GM12891 (cell line): ENCODE measurements at places on chromosomes 6 and 20.

DNA sequence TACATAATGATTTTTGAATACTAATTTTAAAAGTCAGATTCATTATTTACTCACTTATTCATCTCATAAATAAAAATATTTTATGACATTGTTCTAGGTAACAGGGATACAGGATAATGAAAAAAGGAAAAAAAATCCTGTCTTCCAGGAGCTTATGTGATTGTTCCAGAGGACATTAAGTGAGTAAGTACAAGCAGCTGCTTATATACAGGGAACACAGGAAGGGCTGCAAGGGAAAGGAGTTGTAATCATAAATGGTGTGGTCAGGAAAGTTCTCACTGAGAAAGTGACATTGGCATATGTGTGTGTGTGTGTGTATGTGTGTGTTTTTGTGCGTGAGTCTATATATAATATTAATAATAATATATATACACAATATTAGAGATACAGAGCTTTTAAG, 121.8 kb downstream of the HAO1 start:
- no peak for DNase-seq

- no peak for DNase-seq
These were observed 4.2 kb downstream of the GABRR2 start for GRCh38 chr6:89310929-89311328.

DNA sequence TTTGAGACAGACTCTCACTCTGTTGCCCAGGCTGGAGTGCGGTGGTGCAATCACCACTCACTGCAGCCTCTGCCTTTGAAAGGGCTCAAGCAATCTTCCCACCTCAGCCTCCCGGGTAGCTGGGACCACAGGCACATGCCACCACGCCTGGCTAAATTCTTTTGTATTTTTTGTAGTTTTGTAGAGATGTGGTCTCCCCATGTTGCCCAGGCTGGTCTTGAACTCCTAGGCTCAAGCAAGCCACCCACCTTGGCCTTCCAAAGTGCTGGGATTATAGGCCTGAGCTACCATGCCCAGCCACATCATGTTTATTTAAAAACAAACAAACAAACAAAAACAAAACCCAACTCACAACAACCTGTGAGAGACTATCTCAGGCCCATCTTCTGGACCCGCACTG, 29.7 kb upstream of the APCDD1L start:
- DNase-seq: no peak

GRCh38 chr6:75334266-75335040, 49.9 kb upstream of the TMEM30A start:
- DNase-seq: no peak

GRCh38 chr6:122365775-122366403, 33.6 kb upstream of the HSF2 start:
- no peak for DNase-seq

DNA sequence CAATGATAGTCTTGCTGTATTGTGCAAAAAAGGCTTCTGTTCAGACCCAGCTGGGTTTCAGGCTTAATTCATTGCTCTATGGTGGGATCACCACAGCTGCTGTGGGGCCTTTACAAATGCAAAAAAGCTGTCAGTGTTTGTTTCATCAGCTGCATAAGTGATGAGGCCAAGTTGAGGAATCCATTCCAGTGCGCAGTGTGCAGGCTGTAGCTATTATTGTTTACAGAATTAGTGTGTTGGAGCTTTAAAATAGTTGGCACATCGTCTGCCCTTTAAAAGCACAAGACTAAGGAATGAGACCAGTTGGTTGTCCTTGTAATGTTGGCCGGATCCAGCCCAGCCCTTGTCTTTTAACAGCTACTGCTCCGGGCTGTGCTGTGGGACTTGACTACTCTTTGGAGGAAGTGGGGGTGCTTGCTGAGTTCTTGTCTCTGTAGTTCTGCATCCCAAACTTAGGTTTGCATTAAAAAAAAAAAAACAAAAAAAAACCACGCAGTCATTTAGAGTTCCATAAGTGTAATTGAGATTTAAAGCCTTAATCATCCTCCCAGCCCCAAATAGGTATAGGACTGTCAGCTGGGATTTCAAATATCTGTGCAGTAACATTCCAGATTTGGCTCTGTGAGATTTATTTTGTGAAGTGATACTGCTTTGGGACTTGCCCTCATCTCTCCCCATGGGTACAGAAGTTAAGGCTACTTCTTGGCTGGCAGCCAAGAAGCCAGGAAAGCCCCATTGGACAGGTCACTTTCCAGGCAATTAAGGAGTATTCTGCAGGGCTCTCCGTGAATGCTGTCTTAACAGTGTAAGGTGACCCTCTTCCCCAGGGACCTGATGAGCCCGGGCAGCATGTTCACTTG, 19.3 kb downstream of the JARID2 start:
- DNase-seq: no peak

- DNase-seq: no peak
These were observed 265.5 kb upstream of the EXOC2 start for GRCh38 chr6:958488-958887.

DNA sequence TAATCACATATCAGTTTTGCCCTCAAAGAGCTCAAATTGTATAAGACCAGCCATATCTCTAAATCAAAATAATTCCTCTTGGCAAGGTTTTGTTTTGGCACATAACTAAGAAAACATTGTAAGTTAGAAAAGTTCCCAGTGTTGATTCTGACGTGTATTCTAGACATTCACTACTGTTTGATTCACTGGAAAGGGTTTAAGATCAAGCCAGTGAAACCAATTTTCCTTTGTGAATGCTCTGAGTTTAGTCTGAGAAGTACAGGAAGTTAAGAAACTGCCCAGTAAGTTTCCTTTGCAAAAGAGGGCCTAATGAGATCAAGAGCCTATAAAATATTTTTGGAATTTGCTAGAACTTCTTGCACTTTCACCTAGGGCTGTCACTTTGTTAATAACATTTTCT, 143.0 kb downstream of the FNDC1 start:
- DNase-seq: no peak

- DNase-seq: no peak
These were observed 165.5 kb upstream of the SCGN start for GRCh38 chr6:25486550-25486949.

DNA sequence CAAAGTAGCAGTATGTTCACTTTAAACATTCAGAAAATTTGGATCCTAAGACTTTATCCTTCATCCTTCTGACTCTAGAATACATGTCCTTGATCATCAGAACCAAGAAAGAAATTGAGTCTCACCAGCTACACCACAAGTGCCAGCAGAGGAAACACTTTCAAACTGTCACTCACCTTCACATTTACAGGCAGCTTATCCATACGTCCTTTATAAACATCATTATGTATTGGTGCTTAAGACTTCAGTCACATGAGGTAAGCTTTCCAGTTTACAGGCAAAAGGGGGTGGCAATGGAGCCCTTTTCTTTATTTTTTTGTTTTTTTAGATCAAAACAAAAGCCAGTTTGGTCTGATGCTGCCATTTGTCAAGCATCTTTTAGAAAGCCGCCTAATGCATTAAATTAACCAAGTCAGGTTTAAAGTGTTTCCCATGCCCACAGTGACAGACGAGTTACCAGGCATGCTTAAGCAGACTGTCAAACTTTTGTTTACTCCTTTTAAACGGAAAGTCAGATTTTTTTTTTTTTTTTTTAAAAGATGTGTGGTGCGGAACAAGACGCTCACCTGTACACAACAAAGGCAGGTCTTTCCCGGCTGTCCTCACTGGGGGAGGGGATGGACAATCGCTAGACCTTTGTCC, 952 bp upstream of the BRPF3 start:
- DNase-seq: no peak

- no peak for DNase-seq
These were observed 122.0 kb downstream of the TCP11 start for GRCh38 chr6:35019171-35019570.

GRCh38 chr20:23050076-23050838, 785 bp upstream of the THBD start:
- no peak for DNase-seq

- DNase-seq: no peak
These were observed 10.6 kb downstream of the SFT2D1 start for GRCh38 chr6:166331503-166332415.

GRCh38 chr6:152379423-152379822, 257.7 kb downstream of the SYNE1 start:
- no peak for DNase-seq

- no peak for DNase-seq
These were observed 1.2 kb upstream of the PLN start for GRCh38 chr6:118546880-118547218.

DNA sequence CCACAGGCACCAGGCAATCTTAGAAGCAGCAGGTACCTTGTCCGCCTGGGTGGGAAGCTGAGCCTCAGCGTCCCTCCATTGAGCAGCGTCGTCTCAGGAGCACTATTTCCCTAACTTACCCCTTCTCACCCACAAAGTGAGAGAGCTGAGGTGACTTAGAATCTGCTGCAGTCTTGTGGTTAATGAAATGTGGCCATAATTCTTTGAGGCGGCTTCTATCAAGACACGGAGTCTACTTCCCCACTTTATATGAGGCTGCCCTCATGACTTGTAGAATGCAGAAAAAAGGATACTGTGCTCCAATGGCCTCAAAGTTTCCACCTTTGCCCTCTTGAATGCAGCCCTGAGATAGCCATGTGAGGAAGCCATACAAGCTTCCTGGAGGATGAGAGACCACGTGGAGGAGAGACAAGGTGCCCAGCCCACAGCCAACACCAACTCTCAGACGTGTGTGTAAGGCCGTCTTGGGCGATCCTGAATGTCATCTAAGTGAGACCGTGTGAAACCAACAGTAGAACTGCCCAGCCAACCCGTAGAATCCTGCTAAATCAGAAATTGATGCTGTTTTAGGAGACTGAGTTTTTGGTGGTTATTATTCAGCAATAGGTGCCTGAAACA, 9.1 kb upstream of the TAGAP start:
- no peak for DNase-seq

DNA sequence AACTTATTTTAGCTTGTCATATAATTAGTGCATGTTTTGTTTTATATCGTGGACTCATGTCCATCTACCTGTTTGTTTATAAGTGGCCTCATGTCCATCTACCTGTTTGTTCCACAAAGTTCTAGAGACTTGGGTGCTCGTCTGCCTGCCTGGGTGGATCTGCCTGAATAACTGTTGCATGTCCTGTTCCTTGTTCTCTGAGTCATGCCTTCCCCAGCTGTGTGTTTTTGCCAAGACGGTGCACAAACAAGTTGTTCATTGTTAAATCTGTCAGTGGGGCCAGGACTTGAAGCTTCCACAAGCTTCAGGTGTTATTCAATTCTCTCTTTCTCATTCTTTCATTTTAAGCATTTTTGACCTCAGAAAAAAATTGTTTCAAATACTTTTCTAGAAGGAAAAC, 358.0 kb upstream of the CITED2 start:
- no peak for DNase-seq

GRCh38 chr6:121771937-121772720, 336.7 kb downstream of the GJA1 start:
- DNase-seq: no peak

DNA sequence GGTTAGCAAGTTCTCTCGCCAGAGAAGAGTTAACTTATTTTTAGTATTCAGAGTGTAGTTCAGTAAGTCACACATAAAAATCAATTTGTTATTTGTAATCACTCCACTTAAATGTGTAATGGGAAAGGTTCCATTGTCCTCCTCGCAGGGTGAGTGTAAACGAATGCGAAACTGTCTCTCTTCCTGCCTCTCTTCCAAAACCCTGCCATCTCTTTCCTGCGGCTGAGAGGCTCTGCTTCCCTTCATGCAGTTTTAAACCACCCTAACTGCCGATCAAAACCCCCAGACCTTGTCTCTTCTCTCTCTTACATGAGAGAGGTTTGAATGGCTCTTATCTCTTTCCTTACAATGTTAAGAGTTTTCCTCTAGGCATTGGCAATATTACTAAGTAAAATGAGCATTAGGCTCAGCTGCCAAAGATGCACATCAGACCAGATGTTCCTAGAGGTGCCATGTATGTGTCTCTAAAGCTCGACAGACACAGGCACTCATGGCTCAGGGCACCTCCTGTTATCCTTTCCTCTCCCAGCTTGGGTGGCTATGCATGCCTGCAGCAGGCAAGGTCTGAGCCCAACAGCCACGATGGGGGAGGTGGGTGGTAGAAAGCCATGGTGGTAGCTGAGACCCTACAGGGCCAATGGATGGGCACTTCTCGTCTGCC, 91.2 kb downstream of the JARID2 start:
- DNase-seq: no peak

- no peak for DNase-seq
These were observed 5.5 kb downstream of the C6orf141 start for GRCh38 chr6:49555951-49556350.

GRCh38 chr6:79028641-79029314, 49.3 kb downstream of the PHIP start:
- no peak for DNase-seq

DNA sequence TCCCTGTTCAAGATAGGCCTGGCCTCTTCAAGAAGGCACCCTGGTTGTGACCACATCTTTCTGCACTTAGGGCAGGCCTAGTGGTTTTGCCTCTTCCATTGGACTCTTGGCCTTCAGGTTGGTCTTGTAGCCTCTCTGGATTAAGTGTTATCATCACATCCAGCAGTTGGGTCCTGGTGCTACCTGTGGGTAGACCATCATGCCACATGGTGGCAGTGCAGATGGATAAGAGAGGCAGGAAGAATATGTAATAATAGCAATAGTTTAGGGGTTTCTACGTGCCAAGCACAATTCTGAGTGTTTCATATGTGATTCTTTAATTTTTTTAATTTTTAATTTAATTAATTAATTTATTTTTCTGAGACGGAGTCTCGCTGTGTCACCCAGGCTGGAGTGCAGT, 28.5 kb upstream of the SNRPB2 start:
- DNase-seq: no peak

DNA sequence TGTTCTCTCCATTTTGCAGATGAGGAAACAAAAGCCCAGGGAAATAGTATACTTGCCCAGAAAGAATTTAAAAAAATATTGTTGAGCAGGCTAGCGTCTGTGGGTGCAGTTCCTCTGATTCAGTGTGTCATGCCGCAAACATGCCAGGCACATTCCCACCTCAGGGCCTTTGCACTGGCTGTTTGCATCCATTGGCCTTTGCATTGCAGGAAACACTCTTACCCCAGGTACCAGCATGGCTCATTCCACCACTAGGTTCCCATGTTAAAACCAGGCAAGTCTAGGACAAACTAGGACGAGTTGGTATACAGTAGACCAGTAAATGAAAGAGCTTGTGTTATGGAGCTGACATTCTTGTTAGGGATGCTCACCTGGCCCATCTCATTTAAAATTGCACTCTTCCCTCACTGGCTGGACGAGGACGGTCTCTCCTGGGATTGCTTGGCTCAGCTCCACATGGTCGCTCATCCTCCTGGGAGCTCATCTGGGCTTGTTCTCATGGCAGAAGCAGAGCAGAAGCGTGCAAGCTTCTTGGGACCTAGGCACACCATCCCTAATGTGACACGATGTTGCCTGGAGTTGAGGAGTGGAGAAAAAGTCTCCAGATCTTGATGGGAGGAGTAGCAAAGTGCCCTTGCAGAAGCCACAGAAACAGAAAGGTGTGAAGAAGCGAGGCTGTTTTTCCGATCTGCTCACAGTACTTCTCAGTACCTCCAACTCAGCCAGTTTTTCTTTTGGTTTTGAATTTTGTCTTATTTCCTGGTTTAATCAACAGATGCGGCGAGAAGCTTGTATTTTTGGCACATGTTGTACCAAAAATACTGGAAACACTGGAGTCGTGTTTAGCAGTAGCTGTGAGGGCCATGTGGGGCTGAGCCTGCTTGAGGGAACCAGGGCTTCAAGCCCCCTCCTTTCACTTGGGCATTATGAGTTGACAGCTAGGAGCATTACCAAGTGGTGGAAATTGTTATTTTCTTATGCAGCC, 13.9 kb downstream of the ZNF831 start:
- no peak for DNase-seq

GRCh38 chr6:79646006-79646405, 14.9 kb downstream of the SH3BGRL2 start:
- DNase-seq: no peak
